Activated CD4-positive, alpha-beta memory T cell treated with anti-CD3 and anti-CD28 coated beads, Interleukin-2, amount 10 ng/mL, durations not matched to agents 7 days and 5 days (primary cell): ENCODE measurements at places on chromosomes 2 and 18. TPM values are rescaled to one million over a fixed set of nuclear protein-coding genes. Genes with fewer than 3 reads are reported as not detected.

Gene CYS1
- 0.71 TPM for total RNA-seq

Gene GKN2
- not detected for total RNA-seq

Gene CBLN2
- total RNA-seq, result not detected

Gene ANO7
- 0.91 TPM for total RNA-seq

Gene LAMA1
- total RNA-seq, result not detected

Gene SIX3
- 0.08 TPM for total RNA-seq

Gene ALMS1
- total RNA-seq, result 16.1 TPM

Gene CHAC2
- total RNA-seq, result 9.1 TPM

Gene DNAJC5G
- total RNA-seq, result not detected

Gene APCDD1
- not detected for total RNA-seq

Gene MDH1B
- 0.15 TPM for total RNA-seq

Gene PAX3
- total RNA-seq, result not detected

Gene C2orf92
- 9.8 TPM for total RNA-seq

Gene CFLAR
- 196 TPM for total RNA-seq

Gene POTEJ
- not detected for total RNA-seq

Gene REG3A
- not detected for total RNA-seq

Gene NTSR2
- not detected for total RNA-seq

Gene CKAP2L
- 66.3 TPM for total RNA-seq

Gene ASIC4
- not detected for total RNA-seq

Gene MEMO1
- 40.7 TPM for total RNA-seq

Gene SLC30A3
- total RNA-seq, result 0.45 TPM

Gene ANAPC1
- 52.5 TPM for total RNA-seq

Gene GALNT1
- 47.3 TPM for total RNA-seq

Gene CRYGC
- total RNA-seq, result not detected

Gene TPGS2
- 110 TPM for total RNA-seq
